Stimulated activated CD8-positive, alpha-beta memory T cell treated with anti-CD3 and anti-CD28 coated beads, Interleukin-15, amount 100 ng/mL, for 4 hours (primary cell): ENCODE measurements at places on chromosomes 12 and 14.

DNA sequence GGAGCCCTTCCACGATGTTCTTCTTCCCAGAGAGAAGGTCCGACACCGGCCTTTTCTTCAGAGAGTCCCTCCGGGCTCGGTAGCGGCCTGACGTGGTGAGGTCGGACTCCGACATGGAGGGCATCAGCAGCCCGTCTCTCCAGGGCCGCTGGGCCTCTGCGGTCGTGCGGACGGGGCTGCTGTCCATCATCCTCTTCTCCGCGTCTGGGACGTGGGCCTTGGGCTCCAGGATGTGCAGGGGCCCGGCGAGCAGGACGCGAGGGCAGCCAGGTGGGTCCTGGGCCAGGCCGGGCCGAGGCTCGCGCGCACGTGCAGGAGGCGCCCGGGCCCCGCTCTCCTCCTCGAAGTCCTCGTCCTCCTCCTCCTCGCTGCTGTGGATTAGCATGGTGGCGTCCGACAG lies 75.9 kb downstream of the PTPN21 start:
- no peak for DNase-seq

DNA sequence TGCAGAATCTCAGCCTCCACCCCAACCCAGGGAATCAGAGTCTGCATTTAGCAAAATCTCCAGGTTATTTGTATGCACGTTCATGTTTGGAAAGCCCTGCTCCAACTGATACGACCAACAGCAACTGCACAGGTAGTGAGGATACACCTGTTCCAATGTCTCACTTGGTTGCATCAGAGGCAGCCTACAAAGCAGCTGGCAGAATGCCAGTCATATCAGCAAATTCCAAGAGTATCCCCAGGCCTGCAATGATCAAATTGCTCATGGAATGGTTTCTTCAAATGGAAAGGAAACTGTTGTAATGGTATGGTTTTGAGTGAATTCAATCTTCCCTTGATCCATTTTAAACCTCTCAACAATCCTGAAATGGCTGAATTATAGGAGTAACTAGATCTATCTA lies 75.4 kb downstream of the GRIP1 start:
- no peak for DNase-seq

- DNase-seq, result no peak
Measured at GRCh38 chr12:76183459-76184186, 99.1 kb upstream of the NAP1L1 start.

GRCh38 chr12:24418157-24418556 lies 468.7 kb upstream of the SOX5 start:
- DNase-seq, result no peak

- DNase-seq, result no peak
Measured at GRCh38 chr12:14824012-14824634, 10.1 kb upstream of the SMCO3 start.

GRCh38 chr12:1435456-1435855 lies 158.9 kb downstream of the FBXL14 start:
- no peak for DNase-seq

GRCh38 chr12:76206677-76207072 lies 122.2 kb upstream of the NAP1L1 start:
- no peak for DNase-seq

DNA sequence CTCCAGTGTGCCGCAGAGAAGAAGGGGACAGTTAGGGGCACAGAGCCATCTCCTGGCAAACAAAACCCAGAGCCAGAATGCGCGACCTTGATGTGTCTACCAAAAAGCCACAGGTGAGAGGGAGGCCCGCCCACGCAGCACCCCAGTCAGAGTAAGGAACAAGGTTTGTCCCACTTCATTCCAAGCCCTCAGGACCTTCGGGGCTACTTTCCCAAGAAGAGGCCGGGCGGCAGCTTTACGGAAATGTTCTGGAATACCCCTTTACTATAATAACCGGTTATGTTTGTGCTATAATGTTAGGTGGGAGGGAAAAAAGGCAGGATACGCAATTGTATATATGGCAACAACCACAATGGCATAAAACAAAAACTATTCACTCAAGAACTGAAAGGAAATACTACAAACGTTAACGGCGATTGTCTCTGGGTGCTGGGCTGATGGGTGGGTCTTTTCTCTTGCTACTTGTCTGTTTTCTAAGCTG lies 12.3 kb downstream of the CCDC88C start:
- DNase-seq, result peak; percentile 46

DNA sequence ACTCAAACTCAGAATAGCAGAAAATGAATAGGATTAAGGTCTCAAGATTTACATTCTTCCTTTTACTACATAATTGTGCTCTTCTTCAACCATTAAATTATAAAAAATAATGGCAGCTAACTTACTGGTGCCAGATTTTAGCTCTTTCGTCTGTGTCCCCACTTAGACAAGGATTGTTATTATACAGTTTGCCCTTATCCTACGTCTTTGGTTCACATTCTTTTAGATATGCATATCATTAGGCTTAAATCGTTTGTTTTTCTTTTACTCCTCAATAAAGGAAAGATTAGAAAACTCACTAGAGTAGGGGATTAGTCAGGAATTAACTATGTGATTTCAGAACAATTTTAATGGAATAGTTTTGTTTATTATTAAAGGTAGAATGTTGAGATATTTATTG lies 129.6 kb upstream of the GARIN2 start:
- no peak for DNase-seq

DNA sequence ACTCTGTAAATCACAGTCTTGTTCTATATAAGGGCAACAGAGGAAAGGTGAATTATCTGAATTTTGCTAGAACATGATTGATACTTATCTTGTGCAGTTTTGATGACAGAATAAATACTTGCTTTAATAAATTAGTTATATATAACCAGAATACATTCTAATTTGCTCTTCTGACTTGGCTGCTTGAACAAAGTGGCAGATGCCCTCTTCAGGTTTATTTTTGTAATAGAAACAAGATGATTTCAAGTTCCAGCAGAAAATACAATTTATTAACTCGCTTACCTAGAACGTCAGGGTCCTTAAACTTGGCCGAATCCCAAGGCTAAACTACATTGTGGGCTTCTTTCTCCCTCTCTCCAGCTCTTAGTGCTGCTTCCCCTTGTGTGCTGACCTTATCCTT lies 57.6 kb upstream of the SSTR1 start:
- no peak for DNase-seq

GRCh38 chr14:73776194-73776537 lies 62.0 kb upstream of the PNMA1 start:
- DNase-seq, result no peak

DNA sequence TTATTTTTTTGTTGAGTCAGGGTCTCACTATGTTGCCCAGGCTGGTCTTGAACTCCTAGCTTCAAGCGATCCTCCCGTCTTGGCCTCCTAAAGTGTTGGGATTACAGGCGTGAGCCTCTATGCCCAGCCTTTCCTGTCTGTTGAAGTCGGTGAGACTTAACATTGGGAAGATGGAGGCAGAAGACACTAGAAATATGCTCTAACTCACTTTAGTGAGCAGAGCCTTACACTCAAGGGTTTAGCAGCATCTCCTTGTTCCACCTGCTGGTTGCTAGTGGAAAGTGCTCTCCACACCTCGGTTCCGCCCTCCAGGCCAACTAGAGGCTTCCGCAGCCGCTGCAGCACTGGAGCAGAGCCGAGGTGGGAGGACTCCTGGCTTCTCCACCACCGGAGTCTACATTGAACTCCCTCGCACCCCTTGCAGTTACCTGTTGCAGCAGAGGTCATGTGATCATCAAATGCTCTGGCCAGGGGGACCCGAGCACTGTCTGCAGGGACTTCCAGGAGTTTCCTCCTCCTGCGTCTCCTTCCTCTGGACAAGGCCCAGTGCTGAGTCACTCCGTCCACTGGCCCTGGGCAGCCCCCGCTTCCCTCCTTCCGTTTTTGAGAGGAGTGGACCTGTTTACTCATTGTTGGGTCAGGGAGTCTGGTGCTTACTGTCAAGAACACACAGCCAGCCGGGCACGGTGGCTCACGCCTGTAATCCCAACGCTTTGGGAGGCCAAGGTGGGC lies 9.4 kb upstream of the HVCN1 start:
- DNase-seq, result peak; percentile 47

DNA sequence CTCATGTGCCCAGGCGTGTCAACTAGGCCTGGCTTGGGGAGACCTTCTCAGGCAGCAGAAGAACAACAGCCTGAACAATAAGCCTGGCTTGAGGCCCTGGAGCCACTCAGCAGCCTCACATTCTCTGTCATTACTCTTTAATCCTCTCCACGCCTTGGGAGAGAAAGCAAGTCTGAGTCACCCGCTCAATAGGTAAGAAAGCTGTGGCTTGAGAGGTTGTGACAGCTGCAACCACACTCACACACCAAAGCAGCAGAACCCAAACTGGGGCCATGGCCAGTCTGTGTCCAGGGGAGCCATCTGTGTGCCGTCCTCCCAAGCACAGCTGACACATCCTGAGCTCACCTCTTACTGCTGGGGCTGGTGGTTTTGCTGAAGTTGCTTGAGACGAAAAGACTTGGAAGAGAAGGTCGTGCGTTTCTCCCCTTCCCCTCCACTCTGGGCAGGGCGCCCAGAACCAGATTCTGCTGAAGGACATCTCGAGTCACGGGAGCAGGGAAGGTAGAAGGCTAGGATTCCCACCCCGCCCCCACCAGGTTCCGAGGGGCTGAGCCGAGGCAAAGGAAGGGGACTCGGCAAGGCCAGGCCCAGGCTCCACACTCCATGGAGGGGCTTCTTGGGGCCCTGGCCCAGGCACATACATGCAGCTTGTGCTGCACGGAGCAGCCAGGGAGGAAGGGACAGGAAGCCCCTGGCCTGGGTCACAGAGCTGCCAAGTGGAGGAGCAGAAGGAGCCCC lies 5.5 kb downstream of the TMEM63C start:
- no peak for DNase-seq
